Left lung (tissue), 14 donors: ENCODE measurements at places on chromosomes 16 and 17. TPM values are rescaled to one million over a fixed set of nuclear protein-coding genes. Genes with fewer than 3 reads are reported as not detected.
A peak's percentile ranks its signal among the peaks of the same experiment; 100 is the strongest.

The KRT24 gene
- not detected for total RNA-seq

DNA sequence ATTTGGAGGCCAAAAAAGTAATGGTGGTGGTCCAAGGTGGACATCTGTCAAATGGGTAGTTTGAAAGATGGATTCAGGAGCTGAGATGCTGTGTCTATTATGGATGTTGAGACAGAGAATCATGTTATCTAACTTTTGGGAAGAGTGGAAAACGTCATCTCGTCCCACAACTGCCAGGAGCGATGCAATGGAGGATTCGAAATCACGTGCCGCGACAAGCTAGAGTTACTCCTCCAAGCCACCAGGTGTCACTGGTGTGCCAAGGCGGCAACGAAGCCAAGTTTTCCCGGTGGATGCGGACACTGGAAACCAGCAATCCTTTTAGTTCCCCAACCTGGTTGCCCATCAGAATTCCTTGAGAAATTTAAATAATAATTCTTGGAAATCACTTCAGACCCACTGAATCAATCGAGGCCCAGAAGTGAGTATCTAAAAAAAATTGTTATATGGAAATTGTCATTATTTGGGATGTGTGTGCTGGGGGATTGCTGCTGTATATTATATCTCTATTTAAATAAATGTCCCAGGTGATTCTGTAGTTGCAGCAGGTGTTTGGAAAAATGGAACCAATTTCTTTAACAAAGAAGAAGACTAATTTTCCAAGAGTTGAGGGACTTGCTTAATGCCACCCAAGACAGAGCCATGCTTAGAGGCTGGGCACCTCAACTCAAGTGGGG, 206.1 kb downstream of the HAPSTR1 start:
- H3K4me1 ChIP-seq, result no peaks in the 10 kb centered on the region
- no peak for DNase-seq
- no peak overlapping the region for H3K27ac ChIP-seq
- no peaks in the 10 kb centered on the region for H3K27me3 ChIP-seq
- no peak overlapping the region for H3K4me3 ChIP-seq
- no peaks in the 10 kb centered on the region for H3K36me3 ChIP-seq

The TRPV3 gene
- 0.55 TPM for total RNA-seq

- H3K4me1 ChIP-seq, result no peaks in the 10 kb centered on the region
- H3K27ac ChIP-seq, result no peak overlapping the region
- H3K27me3 ChIP-seq, result no peaks in the 10 kb centered on the region
- H3K4me3 ChIP-seq, result no peak overlapping the region
Measured at GRCh38 chr17:66684261-66684660, 150.7 kb upstream of the CACNG5 start.

The PPP1R1B gene
- 10.6 TPM for total RNA-seq

DNA sequence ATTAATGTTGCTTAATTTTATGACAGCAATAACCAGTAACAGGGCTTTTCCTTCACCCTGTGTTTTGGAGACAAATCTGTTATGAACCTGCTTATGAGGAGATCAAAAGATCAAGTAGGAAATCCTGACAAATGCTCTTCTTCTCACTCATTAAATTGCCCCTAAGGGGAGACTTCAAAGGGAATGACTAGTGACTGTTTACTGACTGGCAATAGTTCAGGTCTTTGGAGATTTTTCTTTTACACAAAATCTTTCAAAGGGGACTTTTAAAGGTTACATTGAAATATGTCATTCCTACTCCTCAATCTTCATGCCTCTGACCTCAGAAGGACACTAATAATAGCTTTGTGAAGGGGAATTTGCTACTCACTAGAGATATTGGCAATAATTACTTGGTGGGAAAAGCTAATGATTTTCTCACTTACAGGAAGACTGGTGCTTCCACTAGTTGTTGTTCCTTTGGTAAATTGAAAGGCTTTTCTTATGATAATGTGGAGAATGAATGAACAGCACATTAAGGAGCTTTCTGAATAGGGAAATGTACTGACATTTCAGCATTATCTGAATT, 292.9 kb upstream of the CA10 start:
- no peaks in the 10 kb centered on the region for H3K4me1 ChIP-seq
- no peaks in the 10 kb centered on the region for H3K27me3 ChIP-seq
- H3K27ac ChIP-seq, result no peak overlapping the region

The EIF3C gene
- 395 TPM for total RNA-seq

DNA sequence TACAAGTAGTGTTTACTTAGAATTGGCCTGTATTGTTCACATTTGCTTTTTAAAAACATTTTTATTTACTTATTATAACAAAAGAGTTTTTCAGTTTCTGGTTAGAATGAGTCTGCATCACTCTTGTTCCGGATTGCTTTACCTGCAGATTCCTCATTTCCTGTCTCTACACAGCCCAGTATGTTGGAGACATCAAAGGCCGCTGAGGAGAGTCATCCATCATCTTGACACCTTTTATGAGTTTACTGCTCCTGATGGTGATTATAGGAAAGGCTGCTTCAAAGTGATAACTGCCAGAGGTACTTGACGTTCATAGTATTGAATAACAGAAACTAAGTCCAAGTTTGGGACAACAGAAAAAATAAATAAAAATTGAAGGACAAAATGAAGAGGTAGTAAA, 490.5 kb upstream of the CA10 start:
- H3K27me3 ChIP-seq, result no peaks in the 10 kb centered on the region
- no peaks in the 10 kb centered on the region for H3K4me1 ChIP-seq
- no peaks in the 10 kb centered on the region for H3K36me3 ChIP-seq

GRCh38 chr16:1497014-1497598, 3.9 kb downstream of the TELO2 start:
- H3K27ac ChIP-seq, result no peak overlapping the region
- H3K36me3 ChIP-seq, result peaks cover 75% of the 10 kb centered on the region
- peaks cover 27% of the 10 kb centered on the region for H3K4me1 ChIP-seq
- no peaks in the 10 kb centered on the region for H3K27me3 ChIP-seq
- no peak overlapping the region for H3K4me3 ChIP-seq

- no peak overlapping the region for H3K4me3 ChIP-seq
- no peak overlapping the region for H3K27ac ChIP-seq
- H3K27me3 ChIP-seq, result no peaks in the 10 kb centered on the region
- no peaks in the 10 kb centered on the region for H3K4me1 ChIP-seq
- DNase-seq, result no peak
Measured at GRCh38 chr16:54312502-54312991, 26.0 kb upstream of the IRX3 start.

The CHST4 gene
- 0.26 TPM for total RNA-seq

DNA sequence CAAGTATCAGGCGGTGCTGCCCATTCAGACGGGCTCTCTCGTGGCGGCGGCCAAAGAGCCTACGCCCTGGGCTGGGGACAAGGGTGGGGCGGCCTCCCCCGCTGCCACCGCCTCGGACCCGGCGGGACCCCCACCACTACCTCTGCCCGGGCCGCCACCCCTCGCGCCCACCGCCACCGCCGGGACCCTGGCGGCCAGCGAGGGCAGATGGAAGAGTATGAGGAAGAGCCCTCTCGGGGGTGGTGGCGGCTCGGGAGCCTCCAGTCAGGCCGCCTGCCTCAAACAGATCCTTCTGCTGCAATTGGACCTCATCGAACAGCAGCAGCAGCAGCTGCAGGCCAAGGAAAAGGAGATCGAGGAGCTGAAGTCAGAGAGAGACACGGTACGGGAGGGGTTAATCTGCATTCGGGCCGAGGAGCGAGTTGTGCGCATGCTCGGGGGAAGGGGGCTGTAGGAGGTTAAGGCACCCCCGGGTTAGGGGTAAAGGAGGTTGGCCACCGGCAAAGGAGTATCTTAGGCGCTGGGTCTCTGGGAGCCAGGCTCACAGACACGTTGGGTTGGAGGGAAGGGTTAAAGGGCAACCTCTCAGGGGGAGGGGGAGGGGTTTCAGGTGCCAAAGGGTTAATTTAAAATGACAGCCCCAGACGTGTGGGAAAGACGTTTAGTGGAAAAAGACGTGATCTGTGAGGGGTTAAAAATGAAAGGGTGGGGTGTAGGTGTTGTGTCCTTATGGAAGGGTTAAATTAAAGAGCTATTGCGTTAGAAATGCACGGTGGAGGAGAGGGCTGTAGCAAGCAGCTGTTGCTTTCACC, 1.4 kb downstream of the MSL1 start:
- H3K4me1 ChIP-seq, result peaks cover 10% of the 10 kb centered on the region
- H3K36me3 ChIP-seq, result no peaks in the 10 kb centered on the region
- no peaks in the 10 kb centered on the region for H3K27me3 ChIP-seq
- peak overlapping the region; percentile 99 for H3K4me3 ChIP-seq
- peak overlapping the region; percentile 98 for H3K27ac ChIP-seq

DNA sequence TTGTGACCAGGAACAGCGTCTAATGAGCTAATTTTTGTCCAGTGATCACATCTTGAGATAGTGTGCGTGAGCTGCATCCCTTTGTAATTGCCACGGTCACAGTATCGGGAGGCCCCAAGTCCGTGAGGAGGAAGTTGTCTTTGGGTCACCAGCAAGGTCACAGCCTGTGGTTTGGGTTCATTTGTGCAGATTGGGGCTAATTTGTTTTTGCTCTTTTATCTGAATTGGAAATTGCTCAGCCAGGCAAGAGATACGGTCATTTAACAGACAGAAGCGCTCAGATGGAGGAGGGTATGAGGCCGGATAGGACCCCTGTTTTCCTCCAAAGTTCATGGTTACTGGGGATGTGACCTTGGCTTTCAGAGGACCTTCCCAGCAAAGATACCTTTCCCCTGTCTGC, 174.1 kb downstream of the SNX29 start:
- H3K27ac ChIP-seq, result no peak overlapping the region
- DNase-seq, result no peak
- H3K4me1 ChIP-seq, result no peaks in the 10 kb centered on the region
- H3K36me3 ChIP-seq, result no peaks in the 10 kb centered on the region
- no peaks in the 10 kb centered on the region for H3K27me3 ChIP-seq

DNA sequence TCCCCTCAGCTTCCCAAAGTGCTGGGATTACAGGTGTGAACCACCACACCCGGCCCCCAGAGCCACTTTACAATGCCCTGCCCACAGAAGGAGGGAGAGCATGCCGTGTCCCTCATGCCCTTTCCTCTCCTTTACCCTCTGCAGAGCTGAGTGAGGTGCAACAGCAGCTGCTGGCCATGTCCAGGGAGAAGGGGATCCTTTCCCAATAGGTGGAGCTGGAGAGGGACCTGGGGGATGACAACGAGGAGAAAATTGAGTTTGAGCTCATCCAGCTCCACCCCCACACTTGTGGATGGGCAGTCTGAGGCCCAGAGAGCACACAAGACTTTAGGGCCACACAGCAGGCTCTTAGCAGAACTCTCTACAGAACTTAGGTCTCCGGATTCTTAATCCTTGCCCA, 7.9 kb upstream of the GSDMA start:
- H3K4me3 ChIP-seq, result no peak overlapping the region
- DNase-seq, result no peak
- H3K36me3 ChIP-seq, result no peaks in the 10 kb centered on the region
- H3K4me1 ChIP-seq, result peaks cover 23% of the 10 kb centered on the region

The KRTAP4-5 gene
- total RNA-seq, result not detected

GRCh38 chr16:84807776-84808175, 12.0 kb upstream of the CRISPLD2 start:
- no peak for DNase-seq
- H3K4me3 ChIP-seq, result no peak overlapping the region
- H3K36me3 ChIP-seq, result no peaks in the 10 kb centered on the region
- H3K4me1 ChIP-seq, result peaks cover 55% of the 10 kb centered on the region

DNA sequence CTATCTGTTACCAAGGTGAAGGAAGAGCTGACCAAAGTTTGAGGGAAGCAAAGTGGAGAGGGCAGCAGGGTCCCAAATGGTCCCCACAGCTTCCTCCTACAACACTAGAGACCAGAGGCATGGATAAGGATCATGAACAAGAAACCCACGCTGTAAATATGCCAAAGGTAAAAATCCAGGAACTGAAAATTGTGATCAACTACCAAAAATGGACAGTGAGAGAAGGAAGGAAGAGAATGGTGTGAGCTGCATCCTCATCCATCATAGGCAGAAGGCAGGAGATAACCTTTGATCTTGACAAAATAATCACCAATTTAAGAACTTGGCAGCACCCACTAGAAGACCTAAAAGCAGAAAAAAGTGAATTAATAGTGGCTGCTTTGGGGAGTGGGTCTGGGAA, 66.2 kb downstream of the CYTH1 start:
- H3K27ac ChIP-seq, result peak overlapping the region; percentile 2
- no peak overlapping the region for H3K4me3 ChIP-seq
- peaks cover 32% of the 10 kb centered on the region for H3K4me1 ChIP-seq
- no peaks in the 10 kb centered on the region for H3K36me3 ChIP-seq
- no peaks in the 10 kb centered on the region for H3K27me3 ChIP-seq
- no peak for DNase-seq

DNA sequence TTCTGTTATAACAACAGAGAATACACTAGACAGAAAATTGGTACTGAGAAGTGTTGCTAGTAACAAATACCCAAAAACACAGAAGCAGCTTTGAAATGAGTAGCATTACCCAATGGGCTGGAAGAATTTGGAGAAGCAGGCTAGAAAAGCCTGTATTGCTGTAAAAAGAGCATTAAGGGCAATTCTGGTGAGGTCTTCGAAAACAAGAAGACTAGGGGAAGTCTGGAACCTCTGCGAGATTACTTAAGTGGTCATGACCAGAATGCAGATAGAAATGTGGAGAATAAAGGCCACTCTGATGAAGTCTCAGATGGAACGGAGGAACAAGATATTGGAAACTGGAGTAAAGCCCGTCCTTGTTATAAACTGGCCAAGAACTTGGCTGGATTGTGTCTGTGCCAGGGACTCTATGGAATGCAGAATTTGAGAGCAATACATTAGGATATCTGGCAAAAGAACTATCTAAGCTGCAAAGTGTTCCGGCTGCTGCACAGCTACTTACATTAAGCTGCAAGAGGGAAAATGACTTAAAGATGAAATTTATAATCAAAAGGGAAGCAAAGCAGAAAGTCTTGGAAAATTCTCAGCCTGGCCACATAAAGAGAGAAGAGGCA, 44.9 kb upstream of the PEMT start:
- H3K4me3 ChIP-seq, result no peak overlapping the region
- no peak overlapping the region for H3K27ac ChIP-seq
- H3K36me3 ChIP-seq, result no peaks in the 10 kb centered on the region
- no peaks in the 10 kb centered on the region for H3K4me1 ChIP-seq
- H3K27me3 ChIP-seq, result no peaks in the 10 kb centered on the region

- H3K4me1 ChIP-seq, result no peaks in the 10 kb centered on the region
- DNase-seq, result no peak
- H3K4me3 ChIP-seq, result no peak overlapping the region
- no peaks in the 10 kb centered on the region for H3K36me3 ChIP-seq
Measured at GRCh38 chr16:78663690-78664089, 564.2 kb downstream of the WWOX start.

DNA sequence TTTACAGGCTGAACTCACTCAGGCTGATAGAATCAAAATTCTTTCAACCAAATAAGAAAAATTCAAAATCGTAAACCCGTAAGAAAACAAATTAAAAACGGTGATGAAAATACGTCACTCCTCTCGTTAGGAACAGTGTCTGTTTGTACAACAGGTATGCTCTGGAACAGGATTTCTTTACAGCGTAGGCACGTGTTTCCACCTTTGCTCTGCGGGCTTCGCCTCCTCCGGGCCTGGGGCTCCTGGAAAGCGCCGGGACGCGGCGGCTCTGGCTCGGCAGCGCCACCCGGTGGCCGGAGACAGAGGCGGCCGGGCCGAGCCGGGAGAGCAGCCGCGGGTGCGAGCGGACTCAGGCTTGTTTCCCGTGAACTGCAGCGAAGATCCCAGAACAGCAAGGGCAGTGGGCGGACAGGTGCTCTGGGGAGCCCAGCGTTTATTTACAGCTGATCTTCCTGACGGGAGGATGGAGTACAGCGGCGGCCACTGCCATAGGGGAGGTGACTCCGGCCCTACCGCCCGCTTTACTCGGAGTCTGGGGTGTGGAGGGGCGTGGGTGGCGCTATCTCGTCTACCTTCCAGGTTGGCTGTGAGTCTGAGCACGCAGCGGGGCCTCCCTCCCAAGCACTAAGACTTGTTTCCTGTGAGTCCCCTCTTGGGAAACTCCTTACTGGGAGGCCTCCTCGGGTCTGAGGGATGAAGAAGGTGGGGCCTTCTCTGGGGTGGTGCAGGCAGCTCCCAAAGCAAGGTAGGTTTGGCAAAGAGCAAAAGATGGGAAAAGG, 40.5 kb upstream of the ATP2A3 start:
- no peak overlapping the region for H3K27ac ChIP-seq
- no peaks in the 10 kb centered on the region for H3K36me3 ChIP-seq
- H3K4me1 ChIP-seq, result peaks cover 28% of the 10 kb centered on the region
- H3K4me3 ChIP-seq, result no peak overlapping the region
- peak; percentile 55 for DNase-seq

The STAC2 gene
- 0.17 TPM for total RNA-seq
